HT-29 (cell line): ENCODE measurements at places on chromosomes 1 and 21.

DNA sequence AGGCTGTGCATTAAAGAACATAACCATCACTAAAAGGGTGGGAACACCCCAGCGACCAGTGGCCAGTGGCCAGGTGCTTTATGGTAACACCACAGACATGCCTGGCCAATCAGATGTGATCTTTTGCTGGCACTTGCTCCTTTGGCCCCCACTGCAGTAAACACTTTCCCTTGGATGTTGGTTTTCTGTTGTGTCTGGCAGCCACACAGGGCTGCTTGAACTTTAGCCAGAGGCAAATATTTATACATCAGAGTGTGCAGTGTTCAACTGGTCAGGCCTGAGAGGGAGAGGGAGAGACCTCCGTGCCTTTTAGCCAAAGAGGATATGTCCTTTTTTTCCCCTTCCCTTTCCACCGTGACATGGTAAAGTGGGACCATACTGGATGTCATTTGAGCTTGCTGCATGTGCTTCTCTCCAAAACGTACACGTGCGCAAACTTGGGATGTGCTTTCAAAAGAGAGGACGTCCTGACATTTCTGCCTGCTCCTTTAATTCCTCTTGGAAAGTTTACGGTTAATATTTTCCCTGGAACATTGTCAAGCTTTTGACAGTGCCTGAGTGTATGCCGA lies 101.2 kb downstream of the NFIA start:
- DNase-seq: peak; percentile 52

- no peak for DNase-seq
These were observed 177.9 kb downstream of the NR5A2 start for GRCh38 chr1:200205216-200205995.

DNA sequence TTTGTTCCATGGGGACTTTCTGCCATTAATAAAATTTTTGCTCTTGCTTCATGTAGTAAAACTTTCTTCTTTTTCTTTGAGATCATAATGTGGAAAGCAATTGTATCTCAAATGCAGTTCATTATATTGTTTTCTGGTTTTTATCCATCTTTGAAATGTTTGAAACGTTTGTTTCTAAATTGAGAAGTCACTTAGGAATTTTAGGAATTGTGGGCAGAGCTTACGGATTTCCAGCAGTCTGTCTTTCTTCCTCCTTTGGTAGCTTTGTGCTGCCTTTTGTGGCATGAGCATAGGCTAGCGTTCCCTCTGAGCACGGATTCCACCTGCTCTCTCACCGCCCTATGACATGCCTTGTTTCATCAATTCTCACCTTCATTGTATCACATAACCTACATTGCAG lies 2.9 kb upstream of the ST6GALNAC5 start:
- no peak for DNase-seq

- no peak for DNase-seq
These were observed 7.6 kb downstream of the DNMT3L start for GRCh38 chr21:44253832-44254710.

GRCh38 chr1:57307392-57308170 lies 116.3 kb downstream of the DAB1 start:
- peak; percentile 16 for DNase-seq
